ENCODE measurements at places on chromosomes 5 and 9. TPM values are rescaled to one million over a fixed set of nuclear protein-coding genes. Genes with fewer than 3 reads are reported as not detected.

ESM1 gene
- total RNA-seq: not detected

DNA sequence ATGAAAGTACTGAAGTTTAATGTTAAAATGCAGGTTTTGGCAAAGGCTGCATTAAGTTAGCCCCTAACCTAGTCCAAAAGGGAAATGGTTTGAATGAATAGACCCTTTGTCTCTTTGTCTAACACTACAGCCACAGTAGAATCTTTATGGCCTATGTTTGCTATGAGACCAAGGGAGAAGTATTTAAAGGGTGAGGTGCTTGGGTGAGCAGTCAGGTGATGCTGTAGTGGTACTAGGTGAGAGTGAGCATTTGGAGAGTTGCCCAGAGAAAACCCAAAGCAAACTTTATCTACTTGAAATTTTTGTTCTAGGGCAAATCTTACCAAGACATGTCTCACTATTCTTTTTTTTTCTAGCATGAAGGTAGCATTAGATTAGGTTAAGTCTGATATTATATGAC lies 1961.4 kb upstream of the WWC1 start:
- no peak for DNase-seq

DNA sequence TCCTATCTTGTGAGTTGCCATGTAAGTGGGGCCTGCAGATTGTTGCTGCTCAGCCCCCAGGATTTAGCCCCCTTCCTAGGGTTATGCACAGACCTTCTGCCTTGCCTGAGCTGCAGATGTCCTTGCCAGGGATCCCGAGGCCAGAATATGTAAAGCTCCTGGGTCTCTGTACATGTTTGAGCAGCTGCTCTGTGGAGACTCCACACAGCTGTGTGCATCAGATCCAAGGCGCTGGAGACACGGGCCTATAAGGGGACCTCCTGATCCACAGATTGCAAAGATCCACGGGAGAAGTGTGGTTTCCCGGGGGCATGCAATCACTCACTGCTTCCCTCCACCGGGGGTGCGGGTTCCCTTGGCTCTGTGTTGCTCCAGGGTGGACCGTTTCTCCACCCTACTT lies 28.9 kb downstream of the TAF11L14 start:
- no peak for DNase-seq

DNA sequence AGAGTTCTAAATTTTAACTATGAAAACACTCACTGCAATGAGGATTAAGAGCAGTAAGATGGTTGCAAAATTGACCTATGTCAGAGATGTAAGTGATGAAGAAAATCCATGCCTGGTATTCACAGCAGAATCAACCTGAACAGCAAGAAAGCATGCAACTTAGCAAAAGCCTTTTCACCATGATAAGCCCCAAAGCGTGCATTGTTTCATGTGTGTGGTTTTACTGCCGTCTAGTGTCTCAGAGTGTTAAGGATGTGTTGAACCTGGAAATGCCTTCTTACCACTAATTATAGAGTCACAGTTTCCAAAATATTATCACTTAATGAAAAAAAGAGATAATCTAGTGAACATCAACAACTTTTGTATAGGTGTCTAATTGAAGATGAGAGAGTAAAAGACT lies 415.2 kb upstream of the TRPC7 start:
- DNase-seq: no peak

DNA sequence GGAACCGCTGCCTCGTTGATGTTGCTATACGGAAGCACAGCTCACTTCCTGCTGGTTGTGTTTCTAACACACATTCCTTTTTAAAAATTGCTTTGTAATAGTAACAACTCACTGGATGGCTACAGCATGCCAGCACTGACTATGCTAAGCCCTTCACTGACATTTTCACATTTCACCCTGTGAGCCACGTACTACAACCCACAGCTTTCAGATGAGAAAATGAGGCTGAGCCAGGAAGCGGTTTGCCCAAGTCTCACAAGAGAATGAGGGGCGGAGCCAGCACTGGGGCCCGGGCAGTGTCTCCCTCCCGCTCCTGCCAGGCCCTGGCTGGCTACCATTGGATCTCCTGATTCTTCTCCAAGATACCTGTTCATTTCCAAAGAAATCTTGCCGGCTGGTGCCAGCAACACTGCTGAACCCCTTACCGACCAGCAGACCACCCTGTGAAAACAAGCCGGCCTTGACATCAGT lies 38.3 kb downstream of the FAM78A start:
- DNase-seq: peak; percentile 53

DNA sequence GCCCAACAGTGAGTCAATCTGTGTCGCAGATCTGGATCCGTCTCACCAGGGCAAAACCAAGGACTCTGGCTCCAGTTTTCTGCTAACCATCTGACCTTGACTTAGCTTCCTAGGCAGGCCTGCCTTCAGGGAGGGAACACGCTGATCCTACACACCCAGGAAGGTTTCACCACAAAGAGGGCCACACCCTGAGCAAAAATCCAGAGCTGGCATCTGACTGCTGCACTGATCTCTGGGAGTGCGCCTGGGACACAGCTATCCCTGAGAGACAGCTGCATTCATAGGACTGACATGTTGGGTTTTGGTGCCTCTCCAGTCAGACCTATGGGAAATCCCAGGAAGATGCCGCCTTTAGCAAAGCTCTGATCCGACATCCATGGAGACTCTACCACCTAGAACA lies 47.5 kb downstream of the CDK5RAP2 start:
- DNase-seq: peak; percentile 23

- no peak for DNase-seq
Observed at GRCh38 chr9:82599336-82599949, 463.5 kb downstream of the RASEF start.

POLE3 gene
- 125 TPM for total RNA-seq

- no peak for DNase-seq
Observed at GRCh38 chr5:151464101-151464500, 16.7 kb downstream of the SLC36A1 start.

TMC1 gene
- not detected for total RNA-seq

DNA sequence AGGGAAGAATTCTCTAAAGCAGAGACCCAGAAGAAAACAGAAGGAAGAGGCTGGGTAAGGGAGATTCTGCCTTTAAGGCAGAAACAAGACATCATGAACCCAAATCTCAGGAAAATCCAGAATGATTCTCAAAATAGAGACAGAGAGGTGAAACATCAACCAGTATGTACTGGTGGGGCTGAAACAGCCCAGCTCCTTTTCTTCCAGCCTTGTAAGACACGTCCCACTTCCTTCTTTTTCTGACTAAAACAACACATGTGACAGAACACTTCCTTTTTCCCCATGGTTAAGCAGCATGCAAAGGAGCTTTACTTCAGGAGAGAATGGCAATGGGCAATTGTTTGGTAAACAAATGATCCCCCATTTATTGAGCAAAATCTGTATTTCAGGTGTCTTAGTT lies 230.8 kb upstream of the NR4A3 start:
- DNase-seq: no peak

CNTNAP3 gene
- 12.8 TPM for total RNA-seq

GRCh38 chr5:23994581-23995370 lies 487.4 kb downstream of the PRDM9 start:
- DNase-seq: no peak

- DNase-seq: no peak
Observed at GRCh38 chr5:168753691-168754254, 174.6 kb upstream of the PANK3 start.

Measured in H4 (cell line).